CD4-positive, alpha-beta T cell treated with Interleukin-1 beta for 1 hour (primary cell): ENCODE measurements at places on chromosomes 12 and 14.

DNA sequence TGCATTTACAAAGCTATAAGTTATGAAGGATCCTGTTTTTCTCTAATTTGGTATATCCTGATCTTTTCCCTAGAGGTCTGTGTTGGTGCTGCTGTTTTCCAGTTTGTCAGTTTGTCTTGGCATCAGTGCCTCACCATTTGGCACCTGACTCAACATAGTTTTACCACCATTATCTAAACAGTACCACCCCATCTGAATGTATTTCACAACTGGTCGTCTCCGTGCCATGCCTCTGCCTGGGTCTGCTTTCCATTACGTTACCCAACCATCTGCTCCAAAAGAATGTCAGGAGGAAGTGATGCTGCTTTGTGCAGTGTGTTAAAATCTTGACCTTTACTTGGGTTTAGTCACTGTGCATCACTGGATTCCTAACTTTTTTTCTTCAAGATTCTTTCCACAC, 129.3 kb upstream of the RASSF8 start:
- DNase-seq: no peak

GRCh38 chr12:117867348-117867747, 101.4 kb downstream of the KSR2 start:
- no peak for DNase-seq

GRCh38 chr12:116887244-116887643, 6.0 kb upstream of the HRK start:
- no peak for DNase-seq

- DNase-seq: no peak
These were observed 88.9 kb downstream of the SLC2A13 start for GRCh38 chr12:40016980-40017379.

- DNase-seq: no peak
These were observed 123.4 kb downstream of the SLC25A47 start for GRCh38 chr14:100446572-100446971.

DNA sequence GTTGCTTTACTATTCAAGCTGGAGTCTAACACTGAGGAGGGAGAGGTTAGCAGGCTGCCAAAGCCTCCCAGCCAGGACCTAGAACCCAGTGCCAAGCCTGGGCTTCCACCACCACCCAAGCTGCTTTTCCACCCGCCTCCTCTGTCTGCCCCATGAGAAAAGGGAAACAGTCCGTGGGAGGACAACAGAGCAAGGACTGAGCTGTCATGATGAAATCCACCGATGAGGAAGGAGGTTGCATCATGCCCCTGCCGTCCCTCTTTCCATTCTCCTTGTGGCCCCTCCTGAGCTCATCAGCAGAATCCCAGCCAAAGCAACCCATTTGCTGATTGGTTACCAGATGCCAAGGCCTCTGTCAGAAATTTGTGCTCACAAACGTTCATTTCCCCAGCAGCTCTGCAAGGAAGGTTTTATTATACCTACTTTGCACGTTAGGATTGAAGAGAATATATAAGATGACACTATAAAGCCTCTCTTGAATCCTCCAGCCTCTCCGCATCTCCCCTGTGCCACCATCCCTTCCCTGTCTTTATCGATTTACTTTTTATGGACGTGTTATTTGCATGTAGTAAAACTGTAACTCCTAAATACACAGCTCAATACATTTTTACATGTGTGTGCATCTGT, 6.3 kb upstream of the SERPINA1 start:
- peak; percentile 71 for DNase-seq

DNA sequence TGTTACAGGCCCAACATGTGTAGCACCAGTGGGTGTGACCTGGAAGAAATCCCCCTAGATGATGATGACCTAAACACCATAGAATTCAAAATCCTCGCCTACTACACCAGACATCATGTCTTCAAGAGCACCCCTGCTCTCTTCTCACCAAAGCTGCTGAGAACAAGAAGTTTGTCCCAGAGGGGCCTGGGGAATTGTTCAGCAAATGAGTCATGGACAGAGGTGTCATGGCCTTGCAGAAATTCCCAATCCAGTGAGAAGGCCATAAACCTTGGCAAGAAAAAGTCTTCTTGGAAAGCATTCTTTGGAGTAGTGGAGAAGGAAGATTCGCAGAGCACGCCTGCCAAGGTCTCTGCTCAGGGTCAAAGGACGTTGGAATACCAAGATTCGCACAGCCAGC, 8.6 kb downstream of the BCL2L14 start:
- no peak for DNase-seq

DNA sequence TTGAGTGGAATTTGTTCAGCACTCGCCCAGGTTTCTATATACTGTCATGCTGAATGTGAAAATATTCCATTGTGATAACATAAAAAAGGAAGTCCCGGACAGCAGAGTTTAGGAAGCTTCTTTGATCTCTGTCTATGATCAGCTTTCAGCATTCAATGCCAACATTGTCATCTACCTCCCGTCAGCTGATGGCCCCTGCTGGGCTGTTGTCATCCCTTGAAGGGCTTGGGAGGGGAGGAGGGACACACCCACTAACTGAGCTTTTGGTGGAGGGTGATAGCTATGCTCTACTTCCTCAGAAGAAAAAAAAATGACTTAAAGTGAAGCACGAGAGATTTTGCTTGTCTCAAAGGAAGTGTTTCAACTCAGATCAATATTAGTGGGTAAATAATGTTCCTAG, 4.7 kb upstream of the KRT77 start:
- DNase-seq: no peak

- DNase-seq: no peak
These were observed 62.4 kb downstream of the TMX1 start for GRCh38 chr14:51302295-51303030.

- no peak for DNase-seq
These were observed 104.4 kb upstream of the DIO2 start for GRCh38 chr14:80315681-80316080.

- DNase-seq: no peak
These were observed 7.9 kb downstream of the HDAC7 start for GRCh38 chr12:47811581-47812484.

DNA sequence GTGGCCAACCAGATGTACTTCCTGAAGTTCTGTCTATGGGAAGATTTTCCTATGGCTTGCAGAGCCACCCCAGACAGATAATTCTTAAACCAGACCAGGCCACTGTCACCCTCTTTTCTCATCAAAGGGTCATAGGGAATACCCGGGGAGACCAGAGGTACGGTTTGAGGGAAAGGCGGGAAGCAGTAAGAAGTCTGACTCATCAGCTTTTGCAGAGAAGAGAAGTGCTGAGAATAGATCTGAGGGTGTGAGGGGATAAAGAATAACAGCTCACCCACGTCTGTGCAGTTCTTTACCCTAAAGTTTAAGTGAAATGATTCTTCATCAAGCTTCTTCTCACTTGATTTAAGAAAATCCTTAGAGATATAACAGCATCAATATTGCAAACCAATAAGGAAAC, 21.3 kb upstream of the POC1B start:
- DNase-seq: no peak

DNA sequence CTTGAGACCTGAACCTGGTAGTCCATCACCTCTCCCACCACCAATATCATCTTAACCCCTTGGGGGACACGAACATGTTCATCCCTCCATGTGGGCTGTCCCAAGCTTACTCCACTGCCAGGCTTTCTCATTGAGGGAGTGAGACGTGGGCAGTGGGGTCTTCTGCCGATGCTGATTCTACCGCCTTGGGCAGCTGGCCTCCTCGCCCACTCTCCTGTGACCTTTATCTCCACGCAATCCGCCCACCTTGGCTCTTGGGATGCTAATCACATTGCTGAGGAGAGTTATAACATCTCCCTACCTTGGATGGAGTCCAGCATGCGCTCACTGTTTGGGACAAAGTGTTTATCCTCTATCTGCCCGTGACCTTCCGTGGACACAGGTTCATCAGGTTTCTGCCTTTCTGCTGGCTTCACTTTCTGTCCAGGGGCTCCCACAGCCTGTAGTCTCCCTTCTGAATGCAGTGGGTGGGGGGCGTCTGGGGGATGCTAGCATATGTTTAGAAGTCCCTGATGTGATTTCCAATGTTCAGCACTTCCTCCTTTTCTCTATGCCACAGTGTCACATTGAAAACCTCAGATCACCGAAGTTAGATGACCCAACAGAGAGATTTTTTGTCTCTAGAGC, 53.2 kb upstream of the ESRRB start:
- no peak for DNase-seq

DNA sequence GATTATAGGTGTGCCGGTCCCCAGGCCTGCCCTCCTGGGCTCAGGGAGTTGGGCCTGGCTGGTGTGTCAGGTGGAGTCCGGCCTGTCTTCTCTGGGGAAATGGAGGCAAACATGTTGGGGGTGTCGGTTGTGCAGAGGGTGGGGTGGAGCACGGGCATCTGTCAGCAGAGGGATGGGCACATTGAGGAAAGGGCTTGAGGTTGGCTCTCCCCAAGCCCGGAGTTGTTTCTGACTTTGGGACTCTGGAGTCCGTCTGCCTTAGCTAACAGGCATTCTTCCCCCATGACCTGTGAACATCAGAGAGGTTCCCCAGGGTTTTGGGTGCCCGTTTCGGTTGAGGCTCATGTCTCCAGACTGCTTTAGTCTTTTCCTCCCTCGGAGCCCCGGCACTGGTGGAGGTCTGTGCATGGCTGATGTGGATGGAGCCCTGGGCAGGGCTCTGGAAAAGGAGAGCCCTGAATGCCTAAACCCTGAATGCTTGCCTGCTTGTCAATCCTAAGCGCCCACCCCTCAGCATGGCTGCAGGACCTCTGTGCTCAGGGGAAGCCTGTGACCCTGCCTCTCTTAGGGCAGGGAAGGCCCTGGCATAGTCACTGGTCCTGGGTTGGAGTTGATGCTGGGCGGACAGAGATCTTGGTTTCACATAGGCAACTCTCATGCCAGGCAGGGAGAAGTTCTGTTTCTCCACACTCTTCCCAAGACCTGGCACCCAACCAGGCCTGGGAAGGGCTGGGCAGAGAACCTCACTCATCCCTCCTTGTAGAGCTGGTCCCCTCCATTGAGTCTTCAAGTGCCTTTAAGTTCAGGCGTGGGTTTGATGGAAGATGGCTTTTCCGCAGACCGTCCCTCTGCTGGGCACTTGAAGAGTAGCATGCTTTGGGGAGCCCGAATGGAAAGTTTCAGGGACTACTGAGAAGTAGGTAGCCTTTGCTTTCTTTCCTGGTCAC, 12.9 kb downstream of the NYNRIN start:
- DNase-seq: peak; percentile 47

DNA sequence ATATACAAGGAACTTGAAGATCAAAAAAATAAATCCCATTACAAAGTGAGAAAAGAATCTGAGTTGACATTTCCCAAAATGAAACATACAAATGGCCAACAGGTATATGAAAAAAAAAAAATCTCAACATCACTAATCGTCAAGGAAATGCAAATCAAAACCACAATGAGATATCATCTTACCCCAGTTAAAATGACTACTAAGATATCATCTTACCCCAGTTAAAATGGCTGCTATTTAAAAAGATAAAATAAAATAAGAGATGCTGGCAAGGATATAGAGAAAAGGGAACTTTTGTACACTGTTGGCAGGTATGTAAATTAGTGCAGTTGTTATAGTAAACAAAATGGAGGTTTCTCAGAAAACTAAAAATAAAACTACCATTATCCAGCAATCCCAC, 44.4 kb downstream of the PLEKHG7 start:
- DNase-seq: no peak

GRCh38 chr12:32559434-32559833, 119.7 kb upstream of the DNM1L start:
- no peak for DNase-seq

DNA sequence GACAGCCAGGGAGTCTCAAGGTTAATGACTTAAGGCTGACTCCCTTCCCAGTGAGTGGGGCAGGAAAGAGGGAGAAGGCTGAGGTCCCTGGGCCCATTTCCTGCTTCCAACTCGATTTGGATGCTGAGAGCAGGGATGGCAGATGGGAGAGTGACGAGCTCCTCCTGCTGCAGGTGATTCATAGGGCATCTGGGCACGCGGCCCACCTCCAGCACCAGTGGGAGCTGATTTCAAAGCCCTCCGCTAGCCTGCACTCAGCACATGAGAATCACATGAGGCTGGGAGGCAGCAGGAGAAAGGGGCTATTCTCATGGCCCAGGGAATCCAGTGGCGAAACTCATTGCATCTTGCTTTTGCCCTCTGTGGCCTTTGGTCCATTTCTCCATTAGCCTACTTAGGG, 90.8 kb downstream of the SSPN start:
- DNase-seq: no peak

DNA sequence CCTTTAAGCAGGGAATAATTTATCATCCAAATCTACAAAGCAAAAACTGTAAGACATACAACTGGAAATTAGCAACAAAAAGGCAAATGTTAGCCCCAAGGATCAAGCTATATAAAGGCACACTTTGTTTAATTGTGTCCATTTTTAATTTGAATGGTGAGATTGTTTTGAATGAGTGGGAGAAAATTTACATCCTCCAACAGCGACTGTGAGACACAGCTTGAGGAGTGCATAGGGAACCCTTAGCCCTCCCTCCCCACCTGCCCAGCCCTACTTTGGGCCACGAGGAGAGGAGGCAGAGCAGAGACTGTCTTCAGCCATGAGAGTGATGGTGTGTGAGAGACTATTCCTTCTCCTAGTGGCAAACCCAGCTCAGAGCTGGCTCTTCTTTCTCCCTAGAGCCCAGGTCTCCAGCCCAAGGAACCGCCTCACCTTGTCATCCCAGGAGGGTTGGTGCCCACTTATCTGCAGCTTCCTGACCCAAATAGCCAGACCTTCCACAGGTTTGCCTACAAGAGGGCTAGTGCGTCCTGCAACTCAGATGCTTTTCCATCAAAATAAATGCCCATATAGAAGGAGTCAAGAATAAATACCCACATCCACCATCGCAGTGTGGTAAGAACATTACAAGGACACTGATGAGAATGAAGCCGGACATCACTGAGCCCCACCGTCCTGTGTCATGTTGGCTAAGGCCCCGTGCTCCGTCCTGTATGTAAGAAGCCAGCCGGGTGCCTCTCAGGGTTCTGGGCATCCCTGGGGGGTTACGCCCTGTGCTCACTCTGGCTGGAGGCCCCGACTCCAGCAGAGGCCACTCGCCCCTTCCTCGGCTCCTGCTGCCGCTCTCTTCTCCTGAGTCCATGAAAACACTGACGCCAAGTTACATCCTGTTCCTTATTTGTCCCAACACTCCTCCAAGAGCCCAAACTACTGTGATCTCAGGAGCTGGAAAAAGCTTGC, 36.4 kb upstream of the C14orf180 start:
- no peak for DNase-seq

GRCh38 chr12:82055391-82055790, 296.2 kb upstream of the PPFIA2 start:
- DNase-seq: no peak

DNA sequence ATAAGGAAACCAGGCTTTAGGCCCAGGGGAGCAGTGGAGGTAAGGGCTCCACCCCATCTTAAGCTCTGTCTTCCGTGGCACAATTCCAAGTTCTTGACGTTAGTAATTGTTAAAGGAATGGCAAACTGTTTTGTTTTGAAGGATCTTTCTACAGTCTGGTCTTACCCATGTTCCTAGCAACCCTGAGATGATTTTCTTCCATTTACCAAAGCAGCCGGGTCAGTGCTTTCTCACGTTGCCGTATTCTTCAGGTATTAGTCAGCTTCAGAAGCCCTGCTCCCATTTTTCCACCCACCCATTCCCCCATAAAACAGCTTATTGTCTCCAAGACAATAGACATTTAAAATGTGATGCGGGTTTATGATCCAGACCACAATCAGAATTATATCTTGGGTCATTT, 10.3 kb downstream of the NRIP2 start:
- no peak for DNase-seq
